ENCODE measurements at places on chromosomes 12 and 14. TPM values are rescaled to one million over a fixed set of nuclear protein-coding genes. Genes with fewer than 3 reads are reported as not detected.

The SERPINA4 gene
- not detected for total RNA-seq

The KRT81 gene
- total RNA-seq, result not detected

The SPIC gene
- not detected for total RNA-seq

The TAS2R9 gene
- total RNA-seq, result not detected

DNA sequence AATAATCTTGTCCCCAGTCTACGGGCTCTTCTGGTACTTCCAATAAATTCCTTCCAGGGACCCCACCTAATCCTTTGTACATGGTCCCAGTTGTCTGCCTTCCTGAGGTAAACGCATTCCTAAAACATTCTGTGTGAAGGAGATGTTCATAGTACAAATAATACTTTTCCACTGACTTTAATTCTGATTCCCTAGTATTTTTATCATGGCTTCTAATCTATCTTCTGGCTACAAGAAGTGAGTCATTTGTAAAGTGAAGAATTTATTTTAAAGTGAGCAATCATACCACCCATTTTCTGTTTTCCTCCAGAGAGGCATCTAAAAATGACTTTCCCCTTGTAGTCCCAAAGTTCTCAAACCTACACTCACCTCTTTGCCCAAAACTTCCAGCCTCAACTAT is 65.9 kb upstream of the NUDT4 start:
- H3K27me3 ChIP-seq, result no peaks in the 10 kb centered on the region
- no peak for DNase-seq
- H3K27ac ChIP-seq, result no peak overlapping the region
- H3K4me3 ChIP-seq, result no peak overlapping the region
- H3K4me1 ChIP-seq, result peaks cover 3% of the 10 kb centered on the region

DNA sequence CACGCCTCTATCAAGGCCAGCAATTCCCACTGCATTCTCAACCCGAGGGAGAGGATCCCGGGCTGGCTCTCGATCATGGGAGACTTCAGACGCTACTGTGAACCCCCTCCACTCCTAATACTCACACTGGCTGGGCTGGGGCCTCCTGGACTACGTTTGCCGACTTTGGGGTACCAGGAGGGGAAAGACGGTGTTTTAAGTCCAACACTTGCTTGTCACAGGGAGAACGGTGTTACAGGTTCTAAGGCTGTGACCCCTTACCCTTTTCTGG is 463 bp downstream of the NACA start:
- peak overlapping the region; percentile 99 for H3K27ac ChIP-seq
- H3K36me3 ChIP-seq, result peaks cover 79% of the 10 kb centered on the region
- no peaks in the 10 kb centered on the region for H3K27me3 ChIP-seq
- no peak for DNase-seq
- H3K4me3 ChIP-seq, result peak overlapping the region; percentile 99

- H3K36me3 ChIP-seq, result no peaks in the 10 kb centered on the region
- peaks cover 5% of the 10 kb centered on the region for H3K27me3 ChIP-seq
- H3K4me3 ChIP-seq, result no peak overlapping the region
- DNase-seq, result no peak
- no peak overlapping the region for H3K27ac ChIP-seq
- H3K4me1 ChIP-seq, result peaks cover 9% of the 10 kb centered on the region
Observed at GRCh38 chr12:96578526-96579125, 89.2 kb downstream of the CFAP54 start.

- peaks cover 4% of the 10 kb centered on the region for H3K4me1 ChIP-seq
- no peak overlapping the region for H3K27ac ChIP-seq
- H3K27me3 ChIP-seq, result no peaks in the 10 kb centered on the region
- peaks cover 24% of the 10 kb centered on the region for H3K36me3 ChIP-seq
- DNase-seq, result no peak
- H3K4me3 ChIP-seq, result no peak overlapping the region
Observed at GRCh38 chr14:64098120-64098519, 196.1 kb downstream of the ESR2 start.

DNA sequence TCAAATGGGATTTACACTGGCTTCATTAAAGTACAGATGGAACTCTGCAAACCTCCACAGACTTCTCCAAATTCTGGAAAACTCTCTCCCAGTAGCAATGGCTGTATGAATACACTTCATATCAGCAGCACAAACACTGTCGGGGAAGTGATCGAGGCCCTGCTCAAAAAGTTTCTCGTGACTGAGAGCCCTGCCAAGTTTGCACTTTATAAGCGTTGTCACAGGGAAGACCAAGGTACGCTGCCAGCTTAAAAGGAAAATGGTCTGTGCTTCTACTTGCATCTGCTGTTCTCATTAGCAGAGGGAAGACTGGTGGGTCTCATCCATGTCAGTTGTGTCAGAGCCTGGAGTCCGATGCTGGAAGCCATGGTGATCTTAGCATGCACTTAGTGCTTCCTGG is 71.0 kb downstream of the GNS start:
- no peak for DNase-seq
- peak overlapping the region; percentile 40 for H3K4me3 ChIP-seq
- no peaks in the 10 kb centered on the region for H3K27me3 ChIP-seq
- H3K4me1 ChIP-seq, result peaks cover 72% of the 10 kb centered on the region
- peaks cover 52% of the 10 kb centered on the region for H3K36me3 ChIP-seq
- peak overlapping the region; percentile 78 for H3K27ac ChIP-seq

DNA sequence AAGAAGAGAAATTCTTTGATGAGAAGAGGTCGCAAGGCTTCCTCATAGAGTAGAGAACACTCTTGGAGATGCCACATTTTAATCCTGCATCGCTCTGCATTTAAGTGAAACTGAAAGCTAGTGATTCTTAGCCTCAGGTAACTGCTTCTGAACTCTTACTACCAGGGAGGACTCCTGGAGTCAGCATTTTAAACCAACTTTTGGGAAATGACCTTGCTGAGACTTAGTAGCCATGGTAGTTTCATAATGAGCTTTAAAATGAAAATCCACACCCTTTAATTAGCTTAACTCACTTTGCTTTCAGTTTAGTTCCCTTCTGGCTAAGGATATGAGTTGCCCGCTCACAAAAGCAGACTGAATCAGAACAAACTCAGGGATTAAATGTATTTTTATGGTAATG is 80.3 kb downstream of the SYNE2 start:
- H3K27ac ChIP-seq, result peak overlapping the region; percentile 2
- peak; percentile 8 for DNase-seq
- H3K4me3 ChIP-seq, result no peak overlapping the region
- H3K36me3 ChIP-seq, result peaks cover 2% of the 10 kb centered on the region

DNA sequence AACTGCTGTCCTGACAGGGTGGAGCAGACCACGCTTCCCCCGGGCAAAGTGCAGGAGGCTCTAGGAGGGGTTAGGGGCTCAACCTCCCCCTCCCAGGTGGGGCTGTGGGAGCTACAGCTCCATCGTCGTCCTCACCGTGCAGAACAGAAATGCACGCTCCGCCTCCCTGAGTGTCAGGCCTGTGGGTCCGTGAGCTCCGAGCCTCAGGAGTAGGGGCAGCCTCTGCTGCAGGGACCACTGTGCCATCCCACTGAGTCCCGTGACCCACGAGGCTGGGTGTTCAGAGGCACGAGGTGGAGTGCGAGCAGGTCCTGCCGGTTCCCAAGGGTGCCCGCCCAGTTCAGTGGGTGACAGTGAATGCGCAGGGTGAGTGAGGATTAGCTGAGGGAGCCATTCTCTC is 48.6 kb downstream of the CACNA1C start:
- DNase-seq, result no peak
- H3K27ac ChIP-seq, result no peak overlapping the region
- H3K36me3 ChIP-seq, result no peaks in the 10 kb centered on the region
- H3K27me3 ChIP-seq, result peaks cover 2% of the 10 kb centered on the region
- no peak overlapping the region for H3K4me3 ChIP-seq
- H3K4me1 ChIP-seq, result no peaks in the 10 kb centered on the region

- no peak overlapping the region for H3K27ac ChIP-seq
- H3K36me3 ChIP-seq, result no peaks in the 10 kb centered on the region
- no peaks in the 10 kb centered on the region for H3K4me1 ChIP-seq
- no peak for DNase-seq
- H3K4me3 ChIP-seq, result no peak overlapping the region
- peaks cover 3% of the 10 kb centered on the region for H3K27me3 ChIP-seq
Observed at GRCh38 chr12:131075194-131075593, 121.5 kb downstream of the ADGRD1 start.

DNA sequence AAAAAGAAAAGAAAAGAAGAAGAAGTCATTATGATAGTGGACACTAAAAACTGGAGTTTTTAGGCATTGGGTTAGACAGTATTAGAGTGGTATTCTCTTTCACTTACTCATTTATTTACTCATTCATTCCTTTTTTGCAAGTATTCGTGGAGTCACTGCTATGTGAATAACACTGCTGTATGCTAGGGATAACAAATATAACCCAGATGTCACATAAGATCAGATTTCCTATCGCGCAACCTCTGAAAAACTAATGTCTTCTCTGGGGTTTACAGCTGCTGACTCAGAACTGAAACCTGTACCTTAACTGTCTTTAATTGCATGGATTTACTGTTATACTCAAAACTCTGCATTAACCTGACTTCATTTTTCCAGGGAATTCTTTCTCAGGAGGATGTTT is 353.7 kb downstream of the LRIG3 start:
- no peak overlapping the region for H3K27ac ChIP-seq
- H3K4me1 ChIP-seq, result no peaks in the 10 kb centered on the region
- H3K4me3 ChIP-seq, result no peak overlapping the region
- H3K27me3 ChIP-seq, result no peaks in the 10 kb centered on the region
- no peak for DNase-seq
- no peaks in the 10 kb centered on the region for H3K36me3 ChIP-seq

- DNase-seq, result no peak
- H3K27me3 ChIP-seq, result peaks cover 3% of the 10 kb centered on the region
- H3K4me3 ChIP-seq, result no peak overlapping the region
- H3K4me1 ChIP-seq, result no peaks in the 10 kb centered on the region
Observed at GRCh38 chr12:15116086-15116485, 105.1 kb downstream of the RERG start.

DNA sequence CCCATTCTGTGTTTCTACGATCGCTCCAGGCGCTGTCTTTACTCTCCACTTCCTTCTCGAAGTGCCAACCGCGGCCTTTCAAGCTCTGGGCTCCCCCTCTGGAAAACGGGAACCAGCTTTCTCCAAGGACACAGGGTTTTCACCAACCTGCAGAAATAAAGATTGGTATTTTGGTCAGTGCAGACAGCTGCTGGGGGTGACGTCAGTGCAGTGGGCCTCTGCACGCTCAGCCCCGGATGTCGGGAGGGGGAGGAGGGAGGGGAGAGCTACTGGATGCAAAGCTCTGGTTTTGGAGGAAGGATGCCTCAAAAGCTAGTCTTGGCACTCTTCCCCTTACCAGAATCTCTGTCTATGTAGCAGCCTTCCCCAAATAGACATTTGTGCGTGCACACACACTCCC is 19.9 kb downstream of the HRK start:
- H3K4me3 ChIP-seq, result no peak overlapping the region
- H3K36me3 ChIP-seq, result no peaks in the 10 kb centered on the region
- H3K27me3 ChIP-seq, result peaks cover 26% of the 10 kb centered on the region
- H3K4me1 ChIP-seq, result peaks cover 6% of the 10 kb centered on the region
- peak; percentile 61 for DNase-seq
- H3K27ac ChIP-seq, result no peak overlapping the region

- H3K4me1 ChIP-seq, result no peaks in the 10 kb centered on the region
- H3K27me3 ChIP-seq, result no peaks in the 10 kb centered on the region
- no peak for DNase-seq
Observed at GRCh38 chr12:112270673-112271072, 111.6 kb downstream of the HECTD4 start.

DNA sequence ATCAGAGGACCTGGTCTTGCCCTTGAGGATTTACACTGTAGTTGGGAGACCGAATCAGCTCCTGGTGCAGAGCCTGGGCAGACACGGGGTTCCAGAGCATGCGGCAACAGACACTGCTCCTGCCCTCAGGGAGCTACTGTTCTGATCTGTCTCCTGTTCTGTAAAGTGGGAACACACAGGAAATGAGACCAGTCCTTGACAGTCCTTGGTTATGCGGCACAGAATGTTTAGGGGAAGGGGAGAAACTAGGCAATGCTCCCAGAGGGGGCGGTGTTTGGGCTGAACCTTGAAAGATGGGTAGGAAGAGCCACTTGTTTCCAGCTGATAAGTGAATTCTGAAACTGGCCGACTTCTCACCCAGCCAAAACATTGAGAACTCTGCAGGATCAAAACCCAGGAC is 132.4 kb downstream of the ZFP36L1 start:
- H3K27me3 ChIP-seq, result no peaks in the 10 kb centered on the region
- no peak overlapping the region for H3K27ac ChIP-seq
- H3K4me1 ChIP-seq, result peaks cover 22% of the 10 kb centered on the region
- no peak overlapping the region for H3K4me3 ChIP-seq
- no peaks in the 10 kb centered on the region for H3K36me3 ChIP-seq

DNA sequence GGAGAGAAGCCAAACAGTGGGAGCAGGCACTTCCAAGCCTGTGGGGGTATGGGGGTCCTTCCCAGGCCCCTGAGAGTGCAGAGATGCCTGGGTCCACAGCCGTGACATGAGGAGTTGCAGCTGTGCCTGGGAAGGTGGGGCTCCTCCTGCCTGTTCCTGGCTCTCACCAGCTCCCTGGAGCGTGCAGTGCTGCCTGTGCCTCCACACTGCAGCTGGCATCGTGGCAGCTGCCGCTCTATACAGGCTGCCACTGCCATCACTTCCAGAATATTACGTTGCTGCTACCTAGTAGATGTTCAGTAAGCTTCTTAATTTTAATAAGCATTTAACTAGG is 223.7 kb downstream of the KCNC2 start:
- H3K27me3 ChIP-seq, result no peaks in the 10 kb centered on the region
- no peak overlapping the region for H3K27ac ChIP-seq
- H3K4me1 ChIP-seq, result no peaks in the 10 kb centered on the region
- no peak overlapping the region for H3K4me3 ChIP-seq
- peak; percentile 1 for DNase-seq

GRCh38 chr12:123696646-123697045 is 15.5 kb upstream of the ATP6V0A2 start:
- H3K27me3 ChIP-seq, result no peaks in the 10 kb centered on the region
- H3K36me3 ChIP-seq, result peaks cover 15% of the 10 kb centered on the region
- DNase-seq, result no peak
- no peak overlapping the region for H3K27ac ChIP-seq
- H3K4me1 ChIP-seq, result no peaks in the 10 kb centered on the region
- no peak overlapping the region for H3K4me3 ChIP-seq

DNA sequence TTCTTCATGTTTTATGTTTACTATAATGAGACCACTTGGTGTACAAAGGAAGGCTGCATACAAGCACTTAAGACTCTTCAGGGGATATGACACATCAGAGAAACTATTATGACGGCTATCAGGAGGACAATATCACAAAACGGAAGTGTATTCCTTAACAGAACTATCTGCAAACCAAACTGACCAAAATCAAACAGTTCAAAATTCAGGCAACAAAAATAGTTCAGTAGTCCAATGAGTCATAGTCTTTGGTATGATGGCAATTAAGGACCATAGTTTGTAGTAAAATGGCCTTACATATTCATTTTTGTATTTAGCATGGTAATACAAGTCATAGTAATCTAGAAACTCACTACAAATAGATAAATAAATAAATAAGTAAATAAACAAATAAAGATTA is 1638.7 kb upstream of the SEL1L start:
- no peaks in the 10 kb centered on the region for H3K27me3 ChIP-seq
- no peaks in the 10 kb centered on the region for H3K4me1 ChIP-seq
- H3K27ac ChIP-seq, result no peak overlapping the region
- DNase-seq, result no peak
- H3K4me3 ChIP-seq, result no peak overlapping the region

Measured in activated naive CD4-positive, alpha-beta T cell treated with anti-CD3 and anti-CD28 coated beads for 36 hours (primary cell).